ENCODE measurements at places on chromosomes 2 and 18.

- no peak for DNase-seq
Measured at GRCh38 chr2:162100579-162100978, 26.6 kb upstream of the DPP4 start.

GRCh38 chr18:60870261-60871153 is 462.7 kb upstream of the CDH20 start:
- no peak for DNase-seq

- DNase-seq, result no peak
Measured at GRCh38 chr18:13641551-13642439, 84.6 kb downstream of the FAM210A start.

DNA sequence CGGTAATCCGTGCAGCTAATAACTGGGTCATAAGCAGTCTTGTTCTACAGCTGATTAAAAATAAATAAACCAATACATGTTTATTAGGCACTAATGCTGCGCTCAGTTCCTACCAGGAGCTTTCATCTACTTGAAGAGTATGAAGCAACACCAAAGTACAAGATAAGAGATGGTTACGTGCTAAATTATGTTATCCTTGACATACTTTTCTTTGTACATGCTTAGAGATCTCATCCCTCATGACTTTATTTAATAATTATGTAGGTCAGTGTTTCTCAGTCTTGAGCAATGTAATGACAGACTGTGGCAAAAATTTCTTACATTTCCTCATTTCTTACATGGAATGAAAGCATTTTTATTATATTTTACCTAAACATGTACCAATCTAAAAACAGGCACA is 54.6 kb upstream of the COBLL1 start:
- DNase-seq, result no peak

DNA sequence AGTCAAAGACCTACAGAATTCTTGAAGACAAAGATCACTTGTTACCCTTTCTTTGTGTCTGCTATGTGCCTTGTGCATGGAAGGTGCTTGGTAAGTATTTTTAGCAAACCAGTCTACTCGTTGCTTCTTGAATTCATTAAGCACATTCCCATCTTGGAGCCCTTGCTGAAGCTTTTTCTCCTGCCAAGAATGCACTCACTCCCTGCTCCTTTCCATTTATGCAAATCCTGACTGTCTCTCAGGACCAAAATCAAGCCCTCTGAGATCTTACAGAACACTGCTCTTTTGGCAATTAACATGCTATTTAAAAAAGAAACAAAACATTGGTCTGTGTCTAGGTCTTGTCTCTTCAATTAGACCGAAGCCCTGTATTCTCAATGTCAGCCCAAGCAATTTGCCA is 75.8 kb downstream of the CLHC1 start:
- no peak for DNase-seq

All from non-pigmented ciliary epithelial cell (primary cell).